CD4-positive, alpha-beta T cell treated with Interleukin-6 at 100 ng/mL for 8 hours (primary cell): ENCODE measurements at places on chromosomes 3 and 15.
A peak's percentile ranks its signal among the peaks of the same experiment; 100 is the strongest.

GRCh38 chr3:194305356-194306108 is 45.6 kb downstream of the CPN2 start:
- no peak for DNase-seq

DNA sequence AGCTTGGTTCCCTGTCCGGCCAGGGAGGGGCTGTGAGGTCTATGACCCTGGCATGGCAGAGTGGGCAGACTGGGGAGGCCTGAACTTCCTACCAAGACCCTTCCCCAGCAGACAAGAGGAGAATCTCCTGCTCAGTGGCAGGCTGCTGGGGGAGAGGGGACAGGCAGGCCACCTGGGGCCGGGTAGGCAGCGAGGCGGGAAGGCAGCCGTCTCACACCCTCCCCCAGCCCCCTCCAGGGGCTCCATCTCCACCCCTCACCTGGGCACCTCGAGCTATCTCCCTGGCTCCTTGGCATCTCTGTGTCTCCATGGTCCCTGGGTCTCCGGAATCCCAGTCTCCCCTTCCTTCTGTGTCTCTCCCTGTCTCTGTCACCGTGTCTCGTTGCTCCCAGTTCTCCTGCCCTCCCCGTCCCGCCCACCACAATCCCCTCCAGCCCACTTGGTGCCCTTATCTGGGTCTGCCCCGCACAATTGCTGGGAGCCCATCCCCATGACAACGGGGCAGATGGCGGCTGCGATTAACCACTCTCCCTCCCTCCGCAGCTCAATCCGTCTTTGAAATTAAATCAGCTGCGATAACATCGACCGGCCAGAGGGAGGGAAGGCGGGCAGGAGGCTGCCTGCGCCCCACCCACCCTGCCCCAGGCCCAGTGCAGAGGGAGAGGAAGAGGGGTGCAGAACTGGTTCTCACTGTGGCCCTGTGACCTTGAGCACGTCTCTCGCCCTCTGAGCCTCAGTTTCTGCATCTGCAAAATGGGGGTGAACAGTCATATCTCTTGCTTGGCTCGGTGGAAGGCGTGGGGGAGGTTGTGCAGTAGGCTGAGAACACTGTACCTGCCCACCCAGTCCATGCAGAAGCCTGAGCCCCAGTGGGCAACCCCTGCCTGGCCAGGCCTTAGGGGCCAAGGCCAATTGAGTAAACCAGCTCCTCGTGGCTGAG is 9.6 kb downstream of the DNAJB8 start:
- no peak for DNase-seq

GRCh38 chr15:86375733-86376280 is 296.1 kb downstream of the AGBL1 start:
- DNase-seq, result no peak

DNA sequence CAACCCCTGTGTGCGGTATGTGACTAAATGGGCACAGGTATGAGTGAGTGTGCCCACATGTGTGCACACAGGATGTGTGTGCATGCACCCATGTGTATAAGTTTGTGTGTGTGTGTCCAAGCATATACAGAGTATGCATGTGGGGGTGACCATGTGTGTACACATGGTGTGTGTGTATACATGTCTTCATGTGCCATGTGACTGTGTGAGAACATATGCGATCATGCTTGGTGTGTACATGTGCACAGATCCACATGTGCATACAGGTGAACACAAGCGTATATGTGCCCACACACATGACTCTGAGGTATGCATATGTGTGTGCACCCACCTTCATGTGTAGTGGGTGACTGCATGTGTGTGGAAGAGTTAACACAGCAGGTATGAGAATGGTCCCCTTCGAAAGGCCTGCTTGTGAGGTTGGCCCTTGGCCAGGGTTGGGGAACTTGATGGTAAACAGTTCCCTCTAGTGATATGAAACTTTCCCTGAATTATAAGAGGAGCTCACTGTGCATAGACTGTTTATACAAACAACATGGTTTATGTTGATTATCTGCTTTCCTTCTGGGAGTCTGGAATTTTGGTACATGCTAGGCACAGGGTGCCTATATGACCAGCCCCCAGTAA is 10.3 kb downstream of the PFKFB4 start:
- DNase-seq, result peak; percentile 14

DNA sequence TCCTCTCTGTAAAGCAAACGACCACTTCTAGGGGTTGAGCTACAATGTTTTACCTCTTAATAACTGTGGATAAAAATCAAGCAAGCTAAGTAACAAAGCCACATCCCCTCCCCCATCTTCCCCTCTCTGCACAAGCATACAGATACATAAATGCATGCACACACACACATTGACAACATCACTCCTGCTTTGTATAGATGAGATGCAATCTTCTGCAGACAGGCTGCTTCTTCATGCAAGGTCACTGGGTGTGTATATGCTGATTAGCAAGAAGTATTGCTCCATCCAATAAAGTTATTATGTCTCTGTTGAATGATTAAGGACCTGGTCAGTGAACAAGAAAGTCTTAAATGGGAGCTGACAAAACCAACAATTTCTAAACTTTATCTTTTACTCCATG is 8.8 kb upstream of the ATP11B start:
- DNase-seq, result no peak

DNA sequence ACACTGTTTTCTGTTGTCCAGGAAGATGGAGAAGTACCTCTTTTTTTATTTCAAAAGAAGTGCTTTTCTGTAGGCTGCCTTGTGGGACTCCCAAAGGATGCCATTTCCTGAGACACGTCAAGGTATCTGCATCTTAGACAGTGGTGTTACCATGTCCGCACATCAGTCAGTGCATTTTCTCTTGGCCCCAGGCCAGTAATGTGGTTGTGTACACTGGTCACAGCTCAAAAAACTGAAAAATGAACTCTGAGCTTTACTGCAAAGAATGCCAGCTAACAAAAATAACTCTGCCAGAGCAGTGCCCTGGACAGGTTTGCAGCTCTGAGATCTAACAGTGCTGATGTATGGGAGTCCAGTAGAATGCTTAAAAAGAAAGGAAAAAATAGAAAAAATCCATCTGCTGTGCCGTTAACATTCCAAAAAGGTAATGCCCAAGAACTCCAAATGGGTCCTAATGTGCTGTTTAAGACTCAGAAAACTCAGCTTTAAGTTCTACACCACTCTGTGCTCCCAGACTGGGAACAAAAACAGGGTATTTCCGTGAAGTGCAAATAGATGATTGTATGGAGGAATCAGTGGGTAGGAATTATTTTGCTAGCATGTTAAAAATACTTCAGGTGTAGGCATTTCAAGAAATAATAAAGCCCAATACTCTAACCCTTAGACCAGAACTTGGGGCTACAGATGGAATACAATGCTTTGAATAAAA is 315.9 kb downstream of the FEZF2 start:
- no peak for DNase-seq

DNA sequence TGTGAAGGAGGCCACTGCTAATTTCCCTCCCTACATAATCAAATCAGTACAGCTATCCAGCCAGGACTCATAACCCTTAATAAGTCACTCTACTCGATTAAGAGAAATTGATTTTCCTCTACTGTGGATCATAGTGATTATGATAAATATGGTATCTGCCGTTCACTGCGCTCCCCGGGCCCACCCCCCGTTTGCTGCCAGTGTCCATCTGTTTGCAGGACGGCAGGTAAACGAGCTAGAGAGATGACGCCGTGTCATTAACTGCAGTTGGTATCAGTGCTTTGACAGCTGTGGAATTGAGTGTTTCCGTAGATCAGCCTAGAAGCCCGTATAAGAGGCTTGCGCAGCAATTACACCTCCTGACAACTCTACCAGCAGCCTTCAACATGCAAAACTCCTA is 94.9 kb downstream of the ROBO2 start:
- DNase-seq, result no peak
